ENCODE measurements at places on chromosomes 7 and 10.

GRCh38 chr7:131604841-131605279, 48.4 kb upstream of the PODXL start:
- DNase-seq, result no peak

- no peak for DNase-seq
Measured at GRCh38 chr7:120164-120991, 72.0 kb upstream of the FAM20C start.

- peak; percentile 6 for DNase-seq
Measured at GRCh38 chr7:91784469-91784868, 96.0 kb downstream of the MTERF1 start.

GRCh38 chr10:62637249-62638061, 167.1 kb upstream of the ADO start:
- DNase-seq, result no peak

GRCh38 chr10:70472799-70473454, 5.6 kb upstream of the PALD1 start:
- no peak for DNase-seq

GRCh38 chr10:12469345-12469744, 120.0 kb downstream of the CAMK1D start:
- no peak for DNase-seq

- DNase-seq, result no peak
Measured at GRCh38 chr10:61547297-61547696, 94.1 kb upstream of the TMEM26 start.

DNA sequence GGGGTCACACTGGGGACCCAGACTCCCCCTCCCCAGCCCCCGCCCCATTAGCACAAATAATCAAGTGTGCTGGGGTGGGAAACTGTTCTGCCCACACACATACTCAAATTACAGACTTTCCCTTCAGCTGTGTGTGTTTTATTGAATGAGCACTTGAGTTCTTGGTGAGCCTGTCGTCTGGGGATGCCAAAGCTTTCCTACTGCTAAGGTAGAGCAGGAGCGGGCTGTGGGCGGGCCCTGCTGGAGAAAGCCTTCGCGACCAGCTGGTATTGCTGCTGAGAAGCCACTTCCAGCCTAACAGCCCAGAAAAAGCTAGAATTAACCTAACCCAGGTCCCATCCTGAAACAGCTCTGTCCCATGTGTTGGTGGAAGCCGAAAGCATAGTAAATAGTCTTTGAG, 87.0 kb upstream of the KMT2E start:
- no peak for DNase-seq

DNA sequence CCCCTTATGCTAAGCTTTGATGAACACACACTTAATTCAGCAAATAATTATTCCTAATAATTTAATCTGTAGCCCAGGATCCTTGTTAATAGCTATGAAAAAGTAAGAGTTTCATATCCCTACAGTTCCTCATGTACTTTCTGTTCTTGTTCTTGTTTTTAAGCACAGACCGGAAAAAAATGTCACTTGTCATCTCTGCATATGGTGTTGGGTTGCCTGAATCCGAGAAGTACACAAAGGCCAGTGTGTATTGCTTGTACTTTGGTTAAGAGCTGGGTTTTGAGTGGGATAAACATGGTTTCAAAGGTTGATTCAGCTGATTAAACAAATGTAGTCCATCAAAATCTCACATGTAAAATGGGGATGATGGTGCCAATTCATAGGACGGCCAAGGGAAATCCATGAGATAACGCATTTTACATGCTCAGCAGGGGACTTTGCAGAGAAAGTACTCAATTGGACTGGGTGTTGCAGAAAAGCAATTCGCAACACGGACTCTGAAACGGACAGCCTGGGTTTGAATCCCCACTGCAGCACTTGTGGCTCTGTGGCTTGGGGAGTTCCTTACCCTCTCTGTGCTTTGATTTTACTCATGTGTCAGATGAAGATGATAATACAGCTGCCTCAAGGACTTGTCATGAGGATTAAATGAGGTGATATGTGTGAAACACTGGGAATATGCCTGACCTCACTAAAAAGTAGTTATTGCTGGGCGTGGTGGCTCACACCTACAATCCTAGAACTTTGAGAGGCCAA, 71.7 kb downstream of the MAP3K8 start:
- no peak for DNase-seq

DNA sequence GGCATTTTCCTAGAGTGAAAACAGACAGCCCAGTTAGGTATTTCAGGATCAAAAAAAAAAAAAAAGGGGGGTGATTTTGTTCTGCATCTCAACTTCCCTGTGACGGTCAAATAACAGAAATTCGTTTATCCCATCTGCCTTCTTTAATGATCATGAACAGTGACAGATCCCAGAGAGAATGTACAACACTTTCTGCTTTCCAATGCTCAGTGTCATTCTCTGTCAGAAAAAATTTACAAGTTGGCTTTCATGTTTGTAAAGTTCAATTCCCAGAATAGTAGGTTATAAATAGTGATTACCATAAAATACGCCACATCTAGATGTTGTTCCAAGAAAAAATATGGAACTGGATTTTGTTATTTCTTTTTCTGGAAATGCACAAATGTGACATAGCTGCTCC, 1013.2 kb upstream of the PHF14 start:
- DNase-seq, result no peak

DNA sequence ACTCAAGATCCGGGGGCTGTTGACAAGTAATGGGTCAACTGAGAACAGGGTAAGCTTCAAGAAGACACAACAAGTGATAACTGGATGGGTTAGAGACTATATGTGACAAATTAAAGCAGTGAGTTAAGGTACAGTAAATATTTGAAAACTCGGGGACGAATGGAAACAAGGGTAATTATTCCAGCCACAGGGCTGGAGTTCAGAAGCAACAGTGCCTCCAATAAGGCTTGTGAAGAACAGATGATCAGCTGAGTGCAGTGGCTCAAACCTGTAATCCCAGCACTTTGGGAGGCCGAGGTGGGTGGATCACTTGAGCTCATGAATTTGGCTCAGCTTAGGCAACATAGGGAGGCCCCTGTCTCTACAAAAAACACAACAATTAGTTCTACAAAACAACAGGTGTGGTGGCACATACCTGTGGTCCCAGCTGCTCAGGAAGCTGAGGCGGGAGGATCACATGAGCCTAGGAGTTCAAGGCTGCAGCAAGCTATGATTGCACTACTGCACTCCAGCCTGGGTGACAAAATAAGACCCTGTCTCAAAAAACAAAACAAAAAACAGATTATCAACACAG, 20.5 kb upstream of the DLD start:
- DNase-seq, result no peak

DNA sequence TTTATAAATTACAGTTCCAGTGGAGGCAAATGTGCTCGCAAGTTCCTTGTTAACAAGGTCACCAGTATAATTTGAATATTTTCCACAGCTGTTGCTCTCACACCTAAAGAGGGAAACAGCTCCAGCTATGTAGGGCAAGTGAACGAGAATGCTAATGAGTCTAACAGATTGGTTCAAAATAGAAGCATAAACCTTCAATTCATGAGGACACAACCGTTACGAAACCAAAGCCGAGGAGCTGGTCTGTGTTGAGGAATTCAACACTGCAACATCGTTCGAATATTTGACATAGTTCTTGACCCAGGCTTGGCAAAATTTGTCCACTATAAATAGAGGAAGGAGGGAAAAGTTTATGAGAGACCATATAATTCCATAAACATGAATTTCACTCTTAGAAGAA, 161.3 kb downstream of the KLF6 start:
- no peak for DNase-seq

DNA sequence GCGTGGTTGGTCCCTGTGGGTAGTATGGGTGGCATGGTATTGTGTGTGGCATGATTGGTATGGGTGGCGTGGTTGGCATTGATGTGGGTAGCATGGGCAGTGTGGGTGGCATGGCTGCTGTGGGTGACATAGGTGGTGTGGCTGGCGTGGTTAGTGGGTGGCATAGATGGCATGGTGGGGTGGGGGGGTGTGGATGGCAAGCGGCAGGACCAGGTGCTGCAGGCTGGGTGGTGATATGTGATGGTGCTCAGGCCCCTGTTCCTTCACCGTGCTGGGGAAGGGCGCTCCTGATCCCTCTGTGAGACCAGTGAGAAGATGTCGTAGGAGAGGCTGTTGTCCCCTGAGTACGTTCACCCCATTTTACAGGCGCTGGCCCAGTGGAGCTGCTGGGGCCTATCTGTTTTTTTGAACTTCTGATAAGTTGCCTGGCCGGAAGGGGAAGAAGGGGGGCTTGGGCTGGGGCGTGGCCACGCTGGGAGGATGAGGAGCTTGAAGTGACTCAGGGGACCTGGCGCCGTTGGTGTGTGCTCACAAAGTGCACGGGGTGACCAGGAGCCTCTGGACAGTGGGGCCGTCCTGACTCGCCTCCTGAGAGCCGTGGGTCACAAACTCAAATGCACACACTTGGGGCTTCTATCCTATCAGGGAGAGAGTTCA, 17.5 kb downstream of the INPP5A start:
- DNase-seq, result no peak

- DNase-seq, result no peak
Measured at GRCh38 chr10:28619455-28619854, 57.9 kb upstream of the BAMBI start.

DNA sequence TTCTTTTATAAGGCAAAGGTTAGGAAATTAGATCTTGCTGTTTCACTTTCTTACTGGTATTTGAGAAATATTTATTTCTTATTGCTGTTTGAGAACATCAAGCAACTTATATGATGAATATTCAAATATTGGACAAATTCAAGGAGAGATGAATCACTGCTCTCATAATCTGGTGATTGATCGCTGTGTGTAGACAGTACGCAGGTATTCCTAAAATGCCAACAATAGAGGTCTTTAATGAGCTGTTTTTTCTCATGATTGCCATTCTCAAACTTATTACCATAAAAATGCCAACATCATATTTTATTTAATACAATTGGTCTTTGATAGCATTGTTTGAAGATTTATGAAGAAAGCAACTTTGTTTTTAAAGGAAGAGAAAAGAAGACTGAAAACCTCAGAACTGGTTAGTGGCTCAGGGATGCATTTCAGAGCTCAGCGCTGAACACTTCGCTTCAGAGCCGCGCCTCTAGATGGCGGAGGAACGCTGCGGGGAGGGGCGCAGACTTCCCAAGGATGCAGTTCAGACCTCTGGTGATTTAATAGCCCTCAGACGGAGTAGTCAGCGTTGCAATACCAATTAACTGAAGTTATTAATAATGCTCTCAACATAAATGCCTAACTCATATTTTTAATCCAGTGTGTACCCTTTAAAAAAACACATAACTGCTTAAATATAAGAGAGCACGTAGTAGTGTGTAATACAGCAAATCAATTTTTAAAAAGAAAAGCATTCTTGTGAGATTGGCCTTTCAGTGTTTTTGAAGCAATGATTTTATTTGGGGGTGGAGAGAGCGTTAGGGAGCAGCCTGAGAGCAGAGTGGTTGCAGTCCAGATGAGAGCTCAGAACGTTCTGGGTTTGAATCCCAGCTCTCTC, 38.5 kb upstream of the STEAP4 start:
- peak; percentile 40 for DNase-seq

Measured in NCI-H748 treated with DMSO at 0.1 percent for 48 hours (cell line).